Esophagus squamous epithelium (tissue), 5 donors: ENCODE measurements at places on chromosomes 2 and 18. TPM values are rescaled to one million over a fixed set of nuclear protein-coding genes. Genes with fewer than 3 reads are reported as not detected.

Gene LYPD6
- 0.83 TPM for total RNA-seq

DNA sequence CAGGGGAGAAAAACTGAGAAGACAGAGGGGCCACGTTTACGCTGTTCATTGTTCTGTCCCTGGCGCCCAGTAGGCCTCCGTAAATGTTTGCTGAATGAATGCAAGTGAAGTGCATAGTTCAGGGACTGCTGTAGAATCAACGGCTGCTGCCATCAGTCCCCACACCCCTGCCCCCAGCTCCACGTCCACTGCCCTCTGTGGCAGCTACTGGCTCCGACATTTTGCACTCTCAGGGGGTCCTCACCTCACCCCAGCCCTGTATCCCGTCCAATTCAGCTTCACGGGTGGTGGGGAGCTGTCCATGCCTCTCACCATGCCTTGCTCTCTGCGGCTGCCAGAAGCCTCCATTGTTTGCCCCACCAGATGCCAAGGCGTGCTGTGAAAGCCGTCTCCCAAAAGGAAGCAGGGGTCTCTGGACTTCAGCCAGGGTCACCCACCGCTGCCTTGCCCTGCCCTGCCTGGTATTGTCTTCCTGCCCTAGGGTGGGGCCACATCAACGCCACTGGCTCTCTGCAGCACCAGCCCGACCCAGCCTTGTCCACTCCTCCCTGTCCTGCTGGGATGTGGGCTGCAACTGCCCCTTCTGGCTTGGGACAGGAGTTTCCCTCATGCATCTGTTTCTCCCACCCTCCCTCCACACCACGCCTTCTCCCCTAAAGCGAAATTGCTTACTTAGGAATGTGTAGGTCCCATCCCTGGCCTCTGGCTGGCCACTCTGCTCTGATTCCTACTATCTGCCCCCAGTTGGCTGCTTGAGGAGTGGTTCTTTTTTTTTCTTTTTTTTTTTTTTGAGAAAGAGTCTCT lies 86.0 kb downstream of the RHOB start:
- no peak overlapping the region for H3K4me3 ChIP-seq
- no peak for DNase-seq
- no peaks in the 10 kb centered on the region for H3K4me1 ChIP-seq

GRCh38 chr18:55265130-55265675 lies 305.9 kb upstream of the CCDC68 start:
- H3K27ac ChIP-seq: no peak overlapping the region
- DNase-seq: no peak
- H3K36me3 ChIP-seq: peaks cover 79% of the 10 kb centered on the region
- H3K4me3 ChIP-seq: no peak overlapping the region

Gene DNAH6
- total RNA-seq: 0.13 TPM

GRCh38 chr18:76765649-76766048 lies 56.7 kb upstream of the ZNF236 start:
- no peaks in the 10 kb centered on the region for H3K27me3 ChIP-seq
- H3K27ac ChIP-seq: no peak overlapping the region
- H3K36me3 ChIP-seq: no peaks in the 10 kb centered on the region

- no peak overlapping the region for H3K4me3 ChIP-seq
- no peaks in the 10 kb centered on the region for H3K4me1 ChIP-seq
- DNase-seq: no peak
- H3K27ac ChIP-seq: no peak overlapping the region
- H3K36me3 ChIP-seq: no peaks in the 10 kb centered on the region
Measured at GRCh38 chr2:74688881-74689280, 34.8 kb downstream of the SEMA4F start.

DNA sequence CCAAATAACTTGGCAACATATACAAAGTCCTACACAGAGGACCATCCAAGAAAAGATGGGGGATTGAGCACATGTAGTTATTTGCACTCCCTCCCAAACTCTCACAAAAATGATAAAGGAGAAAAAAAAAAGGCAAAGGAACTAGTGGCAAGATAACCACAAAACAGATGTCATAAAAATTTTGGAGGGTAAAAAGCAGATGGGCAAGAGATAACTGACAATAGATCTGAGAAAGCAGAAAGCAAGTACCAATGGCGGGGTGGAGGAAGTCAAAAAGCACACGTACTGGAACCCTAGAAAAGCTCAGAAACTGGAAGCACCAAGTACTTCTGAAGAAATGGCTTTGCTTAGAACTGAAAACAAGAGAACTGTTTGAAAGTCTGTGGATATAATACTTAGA lies 82.0 kb downstream of the WDPCP start:
- no peaks in the 10 kb centered on the region for H3K4me1 ChIP-seq
- DNase-seq: no peak
- no peaks in the 10 kb centered on the region for H3K36me3 ChIP-seq
- no peaks in the 10 kb centered on the region for H3K27me3 ChIP-seq
- H3K4me3 ChIP-seq: no peak overlapping the region
- H3K27ac ChIP-seq: no peak overlapping the region

Gene AMER3
- not detected for total RNA-seq

Gene C2orf81
- total RNA-seq: 0.76 TPM

Gene MOGAT1
- total RNA-seq: not detected

Gene RAD51AP2
- total RNA-seq: 0.19 TPM
